ENCODE measurements at places on chromosomes 16 and 17.

- peaks cover 25% of the 10 kb centered on the region for H3K36me3 ChIP-seq
- ATAC-seq, result no peak
- H3K27me3 ChIP-seq, result peaks cover 2% of the 10 kb centered on the region
- H3K4me3 ChIP-seq, result no peak overlapping the region
- no peak overlapping the region for H3K27ac ChIP-seq
- H3K4me1 ChIP-seq, result no peaks in the 10 kb centered on the region
These were observed 21.1 kb downstream of the KATNB1 start for GRCh38 chr16:57756424-57757325.

DNA sequence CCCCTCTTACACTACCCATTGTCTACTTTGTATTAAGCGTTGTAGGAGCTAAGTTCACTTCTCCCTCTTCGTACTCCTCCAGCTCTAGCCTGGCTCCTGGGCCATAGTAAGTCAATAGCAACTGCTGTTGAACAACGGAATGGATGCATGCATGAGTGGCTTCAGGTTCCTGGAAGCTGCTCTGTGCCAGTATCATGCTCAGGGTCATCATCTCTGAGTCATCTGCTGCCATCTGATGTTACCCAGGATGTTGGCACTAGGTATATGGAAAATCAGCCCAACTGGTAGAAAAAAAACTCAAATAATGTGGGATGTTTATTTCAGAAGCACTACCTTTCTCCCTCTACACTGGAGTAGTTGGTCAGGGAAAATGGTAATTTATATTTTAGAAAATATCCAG is 536.8 kb downstream of the NPIPA7 start:
- H3K4me3 ChIP-seq, result no peak overlapping the region
- no peaks in the 10 kb centered on the region for H3K36me3 ChIP-seq
- H3K27ac ChIP-seq, result no peak overlapping the region

DNA sequence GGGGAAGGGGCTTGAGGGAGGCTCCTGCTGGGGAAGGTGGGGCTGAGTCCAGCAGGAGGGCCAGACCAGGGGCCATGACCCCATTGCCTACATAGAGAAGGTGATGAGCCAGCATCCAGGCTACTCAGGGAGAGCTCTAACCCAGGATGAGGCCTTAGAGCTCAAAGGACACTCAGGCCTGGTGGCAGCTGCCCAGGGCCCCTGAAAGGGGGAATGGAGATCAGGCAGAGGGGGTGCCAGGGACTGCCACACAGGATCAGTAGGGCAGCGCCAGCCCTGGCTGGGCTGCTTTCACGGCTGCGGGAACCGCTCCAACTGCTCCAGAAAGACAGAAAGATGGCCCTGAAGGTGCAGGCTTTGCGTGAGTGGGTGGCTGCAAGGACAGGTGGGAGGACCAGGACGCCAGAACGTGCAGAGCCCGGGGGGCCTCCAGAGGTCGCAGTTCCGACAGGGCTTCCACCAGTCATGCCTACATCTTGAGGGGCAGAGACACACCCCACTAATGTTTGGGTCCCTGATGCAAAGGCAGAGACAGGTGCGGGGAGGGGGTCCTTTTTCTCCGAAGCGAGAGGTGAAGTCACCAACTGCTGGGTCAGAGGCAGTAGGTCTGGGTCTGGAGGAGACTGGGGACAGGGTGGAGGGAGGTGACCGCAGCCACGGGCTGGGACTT is 882 bp upstream of the ATP6V0C start:
- peak overlapping the region; percentile 91 for H3K4me3 ChIP-seq
- no peaks in the 10 kb centered on the region for H3K27me3 ChIP-seq
- no peak for ATAC-seq
- H3K36me3 ChIP-seq, result peaks cover 15% of the 10 kb centered on the region
- H3K27ac ChIP-seq, result peak overlapping the region; percentile 87

- peaks cover 17% of the 10 kb centered on the region for H3K27me3 ChIP-seq
- no peak for ATAC-seq
- H3K4me1 ChIP-seq, result no peaks in the 10 kb centered on the region
- H3K27ac ChIP-seq, result no peak overlapping the region
- H3K36me3 ChIP-seq, result no peaks in the 10 kb centered on the region
These were observed 6.6 kb upstream of the PMP22 start for GRCh38 chr17:15271741-15272140.

DNA sequence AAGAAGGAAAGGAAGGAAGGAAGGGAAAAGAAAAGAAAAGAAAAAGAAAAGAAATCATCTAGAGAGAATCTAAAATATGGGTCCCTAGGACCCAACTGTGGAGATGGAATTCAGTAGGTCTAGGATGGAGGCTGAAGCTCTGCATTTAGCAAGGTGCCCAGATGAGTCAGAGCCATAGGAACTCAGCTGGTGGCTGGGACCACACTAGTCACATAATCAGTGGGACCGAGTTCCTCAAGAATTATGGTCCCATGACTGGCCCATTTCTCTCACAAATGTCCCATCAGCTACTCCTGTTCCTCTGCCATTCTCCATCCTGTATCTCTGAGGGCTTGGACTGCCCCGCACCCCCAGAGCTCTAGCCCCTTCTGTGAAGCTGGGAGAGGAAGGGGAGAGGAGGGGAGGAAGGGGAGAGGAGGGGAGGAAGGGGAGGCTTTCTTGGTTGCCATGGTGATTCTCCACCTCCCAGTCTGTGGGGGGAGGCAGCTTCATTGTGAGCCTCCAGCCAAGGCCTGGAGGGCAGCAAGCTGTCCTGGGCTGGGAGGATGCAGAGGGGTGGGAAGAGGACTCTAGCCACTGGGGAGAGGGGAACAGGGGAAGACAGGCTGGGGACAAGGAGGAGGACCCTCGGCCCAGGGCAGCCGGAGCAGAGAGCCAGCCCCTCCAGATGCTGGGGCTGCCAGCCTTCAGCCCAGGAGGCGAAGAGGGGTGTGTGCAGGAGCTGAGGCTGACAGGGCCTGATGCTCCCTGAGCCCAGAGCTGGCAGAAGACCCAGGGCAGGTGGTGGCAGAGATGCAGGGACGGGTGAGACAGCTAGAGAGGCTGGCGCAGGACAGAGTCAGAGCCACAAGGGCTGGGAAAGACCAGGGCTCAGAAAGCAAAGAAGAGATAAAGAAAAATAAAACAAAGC is 37.8 kb upstream of the LHX1 start:
- no peaks in the 10 kb centered on the region for H3K36me3 ChIP-seq
- no peak overlapping the region for H3K27ac ChIP-seq
- H3K4me1 ChIP-seq, result no peaks in the 10 kb centered on the region
- peak; percentile 14 for ATAC-seq

GRCh38 chr17:44636562-44636961 is 19.7 kb upstream of the MEIOC start:
- H3K27me3 ChIP-seq, result peaks cover 16% of the 10 kb centered on the region
- no peaks in the 10 kb centered on the region for H3K4me1 ChIP-seq
- no peak for ATAC-seq
- no peaks in the 10 kb centered on the region for H3K36me3 ChIP-seq
- H3K27ac ChIP-seq, result no peak overlapping the region

DNA sequence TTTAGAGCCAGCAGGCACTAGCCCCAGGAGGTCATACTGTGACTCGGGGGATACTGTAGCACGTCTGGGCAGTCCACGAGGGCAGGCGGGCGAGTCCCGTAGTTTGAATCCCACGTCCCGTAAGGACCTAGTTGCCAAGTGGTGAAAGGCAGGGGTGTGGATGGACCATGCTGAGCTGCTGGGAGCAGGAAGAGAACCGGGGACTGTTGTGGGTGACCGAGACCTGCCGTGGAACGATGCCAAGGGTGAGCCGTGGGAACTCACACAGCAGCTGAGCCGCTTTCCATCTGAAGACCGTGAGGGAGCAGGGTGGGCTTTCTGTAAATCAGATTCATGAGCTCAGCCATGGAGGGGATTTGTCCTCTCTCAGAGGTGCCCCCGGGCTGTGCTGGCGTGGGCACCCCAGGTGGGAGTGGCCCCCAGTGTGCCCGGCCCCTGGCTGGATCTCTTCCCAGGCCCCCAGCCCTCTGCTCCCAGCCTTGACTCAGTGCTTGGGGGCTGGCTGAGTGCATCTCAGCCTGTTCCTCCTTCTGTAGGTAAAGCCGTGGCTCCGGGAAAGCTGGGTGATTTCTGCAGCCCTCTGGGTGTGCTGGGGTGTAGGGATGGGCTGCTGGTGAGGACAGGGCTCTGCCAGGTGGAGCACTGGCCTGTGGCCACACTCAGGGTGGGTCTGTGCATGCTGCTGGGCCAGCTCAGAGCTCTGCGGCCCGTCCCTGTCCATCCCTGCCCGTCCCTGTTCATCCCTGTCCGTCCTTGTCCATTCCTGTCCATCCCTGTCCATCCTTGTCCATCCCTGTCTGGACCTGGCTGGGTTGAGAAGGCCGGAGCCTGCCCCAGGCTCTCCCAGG is 13.6 kb downstream of the ASPSCR1 start:
- no peak overlapping the region for H3K27ac ChIP-seq
- H3K4me1 ChIP-seq, result peaks cover 12% of the 10 kb centered on the region
- H3K4me3 ChIP-seq, result no peak overlapping the region

- peak overlapping the region; percentile 87 for H3K27ac ChIP-seq
- peak; percentile 82 for ATAC-seq
- peaks cover 55% of the 10 kb centered on the region for H3K27me3 ChIP-seq
- H3K4me1 ChIP-seq, result peaks cover 22% of the 10 kb centered on the region
These were observed 38.6 kb upstream of the SLFN13 start for GRCh38 chr17:35486920-35487732.

DNA sequence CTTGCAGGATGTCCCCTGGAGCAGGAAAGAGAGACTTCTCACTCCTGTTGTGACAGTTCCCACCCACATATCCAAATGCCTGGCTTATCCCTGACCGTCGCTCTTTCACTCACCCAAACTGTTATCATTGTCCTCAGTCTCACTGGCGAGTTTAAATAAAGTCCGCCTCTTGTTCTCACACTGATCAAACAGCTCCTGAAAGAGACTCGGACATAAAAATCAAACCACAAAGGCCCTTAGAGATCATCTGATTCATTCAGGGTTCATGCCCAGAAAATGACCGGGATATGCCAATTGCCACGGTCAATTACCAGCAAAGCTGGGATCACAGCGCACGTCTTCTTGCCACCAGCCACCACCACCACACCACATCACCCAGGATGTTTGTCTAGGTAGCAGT is 19.9 kb downstream of the GGA3 start:
- H3K36me3 ChIP-seq, result peaks cover 77% of the 10 kb centered on the region
- H3K27me3 ChIP-seq, result no peaks in the 10 kb centered on the region
- H3K4me1 ChIP-seq, result peaks cover 76% of the 10 kb centered on the region
- H3K4me3 ChIP-seq, result no peak overlapping the region
- peak overlapping the region; percentile 95 for H3K27ac ChIP-seq

GRCh38 chr16:89061086-89061485 is 32.6 kb upstream of the ACSF3 start:
- no peaks in the 10 kb centered on the region for H3K27me3 ChIP-seq
- H3K4me1 ChIP-seq, result peaks cover 80% of the 10 kb centered on the region
- peak overlapping the region; percentile 71 for H3K4me3 ChIP-seq

DNA sequence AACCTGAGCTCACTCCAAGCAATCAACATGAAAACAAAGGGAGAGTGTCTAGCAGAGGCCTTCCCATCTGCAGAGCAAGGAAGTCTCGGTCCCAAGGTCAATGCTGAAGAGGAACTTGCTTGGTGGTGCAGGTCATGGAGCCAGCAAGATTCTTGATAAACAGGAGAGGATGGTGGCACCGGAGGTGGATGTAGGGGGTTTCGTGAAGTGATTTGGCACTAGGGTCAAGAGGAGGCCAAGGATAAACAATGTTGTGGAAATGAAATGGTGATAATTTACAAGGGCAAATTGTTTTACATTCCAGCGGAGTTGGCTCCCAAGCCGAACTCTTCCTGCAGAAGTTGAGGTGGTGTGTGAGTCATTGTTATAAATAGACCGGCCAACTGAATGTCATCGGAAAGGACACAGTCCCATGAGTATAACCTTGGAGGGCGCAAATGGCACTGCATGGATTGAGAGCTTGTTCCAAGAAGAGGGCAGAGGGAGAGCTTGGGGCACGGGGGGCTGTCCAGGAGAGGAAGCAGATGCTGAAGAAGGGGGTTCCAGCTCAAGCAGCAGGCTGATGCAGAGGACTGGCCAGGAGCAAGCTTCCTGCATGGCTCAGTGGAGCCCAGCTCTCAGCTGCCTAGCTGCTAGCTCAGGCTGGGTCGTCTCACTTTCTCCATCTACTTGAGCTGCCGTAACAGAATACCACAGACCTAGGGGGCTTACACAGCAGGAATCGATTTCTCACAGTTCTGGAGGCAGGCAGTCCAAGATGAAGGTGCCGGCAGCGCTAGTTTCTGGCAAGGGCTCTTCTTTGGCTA is 136.6 kb downstream of the COPRS start:
- no peaks in the 10 kb centered on the region for H3K4me1 ChIP-seq
- H3K4me3 ChIP-seq, result no peak overlapping the region

DNA sequence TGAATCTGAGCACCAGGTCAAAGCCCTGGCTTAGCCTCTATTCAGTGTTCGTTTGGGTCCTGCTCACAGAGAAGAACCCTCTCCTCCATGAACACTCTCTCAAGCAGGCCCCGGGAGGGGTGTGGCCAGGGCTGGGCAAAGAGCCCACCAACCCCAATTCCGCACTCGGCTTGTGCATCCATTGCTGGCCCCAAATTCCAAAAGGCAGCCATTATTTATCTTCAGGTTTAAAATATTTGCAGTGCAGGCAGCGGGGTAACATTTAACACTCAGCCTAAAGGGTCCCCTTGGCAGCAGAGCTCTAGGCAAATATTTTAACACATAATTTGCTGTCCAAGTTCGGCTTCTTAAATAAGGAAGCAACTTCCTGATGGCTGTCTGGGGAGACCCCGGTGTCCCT is 115.7 kb downstream of the ZNF423 start:
- no peak for ATAC-seq
- H3K4me1 ChIP-seq, result no peaks in the 10 kb centered on the region
- H3K27me3 ChIP-seq, result no peaks in the 10 kb centered on the region

GRCh38 chr16:4847774-4848587 is 700 bp downstream of the UBN1 start:
- H3K4me1 ChIP-seq, result peaks cover 45% of the 10 kb centered on the region
- peaks cover 15% of the 10 kb centered on the region for H3K36me3 ChIP-seq
- H3K4me3 ChIP-seq, result peak overlapping the region; percentile 90
- H3K27ac ChIP-seq, result peak overlapping the region; percentile 96

GRCh38 chr17:12078791-12079190 is 58.1 kb downstream of the MAP2K4 start:
- peaks cover 88% of the 10 kb centered on the region for H3K36me3 ChIP-seq
- ATAC-seq, result no peak
- H3K4me3 ChIP-seq, result no peak overlapping the region
- H3K27ac ChIP-seq, result no peak overlapping the region
- peaks cover 6% of the 10 kb centered on the region for H3K4me1 ChIP-seq
- H3K27me3 ChIP-seq, result no peaks in the 10 kb centered on the region

DNA sequence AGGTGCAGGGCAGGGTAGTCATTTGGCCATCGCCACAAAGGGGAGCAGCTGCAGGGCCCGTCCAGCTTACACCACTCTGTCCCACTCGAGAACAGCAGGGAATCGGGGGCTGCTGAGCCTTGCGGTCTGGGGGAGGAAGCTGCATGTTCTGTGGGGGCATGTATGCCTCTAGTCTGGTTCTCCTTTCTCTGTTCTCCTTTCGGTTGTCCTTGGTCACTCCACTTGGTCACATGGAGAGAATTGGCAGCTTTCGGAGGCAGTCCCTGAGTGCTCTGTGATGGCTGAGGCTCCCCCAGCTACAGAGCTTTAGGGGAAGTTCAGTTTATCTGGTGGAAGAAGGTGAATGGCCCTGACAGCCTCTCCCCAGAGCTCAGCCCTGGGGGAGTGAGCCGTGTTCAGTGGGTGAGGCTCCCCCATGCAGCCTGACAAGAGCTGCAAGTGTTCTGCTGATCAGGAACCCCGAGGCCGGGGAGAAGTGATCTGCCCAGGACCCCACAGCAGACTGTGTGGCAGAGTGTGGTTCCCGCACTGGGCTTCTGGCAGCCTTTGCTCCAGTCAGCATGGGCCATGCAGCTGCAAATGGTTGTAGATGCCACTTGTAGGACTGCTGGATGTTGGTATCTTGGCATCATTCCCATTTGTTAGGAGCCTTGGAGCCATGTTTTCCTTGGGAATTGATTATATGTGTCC is 22.3 kb upstream of the SMPD3 start:
- H3K27ac ChIP-seq, result peak overlapping the region; percentile 68
- no peaks in the 10 kb centered on the region for H3K36me3 ChIP-seq
- peaks cover 68% of the 10 kb centered on the region for H3K4me1 ChIP-seq
- H3K27me3 ChIP-seq, result no peaks in the 10 kb centered on the region
- ATAC-seq, result peak; percentile 97

Measured in stimulated activated memory B cell treated with anti-CD40 and anti-IgM and Interleukin-4, amounts not matched to agents 10 μg/mL and 1 μg/mL and 100 μg/mL, for 72 hours (primary cell).